ENCODE measurements at places on chromosomes 3 and 15.

DNA sequence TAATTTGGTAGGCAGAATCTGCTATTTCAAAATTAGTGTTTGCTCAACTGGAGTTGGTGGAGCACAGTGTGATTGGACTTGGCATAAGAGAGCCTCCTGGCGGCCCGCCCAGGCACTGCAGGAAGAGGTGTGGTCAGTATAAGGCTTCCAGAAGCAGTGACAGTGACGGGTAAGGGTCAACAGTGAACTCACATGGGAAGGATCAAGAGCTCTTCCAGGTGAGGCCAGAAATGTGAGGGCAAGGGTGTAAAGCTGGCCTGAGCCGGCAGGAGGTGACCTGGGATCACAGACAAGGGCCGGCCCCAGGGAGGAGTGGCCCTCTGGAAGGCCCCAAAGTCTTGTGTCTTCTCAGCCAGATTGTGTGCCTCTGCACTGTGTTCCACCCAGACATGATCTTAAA, 93.2 kb upstream of the RNF7 start:
- peak; percentile 28 for DNase-seq

DNA sequence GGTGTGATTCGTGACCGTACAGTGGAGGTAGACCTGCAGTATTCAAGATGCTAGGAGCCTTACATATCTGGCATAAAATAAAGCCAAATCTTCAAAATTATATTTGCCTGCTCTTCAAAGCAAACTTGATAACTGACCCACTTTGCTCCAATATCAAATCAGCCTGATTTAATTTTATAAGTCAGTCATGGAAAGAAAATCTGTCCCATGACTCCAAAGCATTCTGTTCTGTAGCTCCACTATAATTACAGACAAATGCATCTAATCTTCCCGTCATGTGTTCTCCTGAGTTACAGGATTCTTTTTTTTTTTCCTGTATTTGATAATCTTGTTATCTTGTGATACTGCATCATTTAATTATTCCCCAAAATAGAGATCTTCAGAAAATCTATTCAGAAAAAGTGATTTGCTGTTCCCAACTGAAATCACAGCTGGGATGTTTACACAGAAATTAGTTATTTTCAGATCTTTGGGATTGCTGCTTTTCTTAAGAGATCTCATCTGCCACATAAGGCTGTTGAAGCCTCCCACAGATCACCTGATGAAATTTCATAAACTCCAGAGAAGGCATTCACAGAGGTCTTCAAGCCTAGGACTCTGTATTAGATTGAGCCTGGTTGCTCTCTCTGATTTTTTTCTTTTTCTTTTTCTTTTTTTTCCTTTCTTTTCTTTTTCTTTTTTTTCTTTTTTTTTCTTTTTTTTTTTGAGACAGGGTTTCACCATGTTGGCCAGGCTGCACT, 27.2 kb downstream of the TIMP4 start:
- no peak for DNase-seq

GRCh38 chr3:8759038-8759707, 10.2 kb downstream of the OXTR start:
- no peak for DNase-seq

GRCh38 chr3:36212251-36212650, 168.1 kb upstream of the STAC start:
- no peak for DNase-seq

DNA sequence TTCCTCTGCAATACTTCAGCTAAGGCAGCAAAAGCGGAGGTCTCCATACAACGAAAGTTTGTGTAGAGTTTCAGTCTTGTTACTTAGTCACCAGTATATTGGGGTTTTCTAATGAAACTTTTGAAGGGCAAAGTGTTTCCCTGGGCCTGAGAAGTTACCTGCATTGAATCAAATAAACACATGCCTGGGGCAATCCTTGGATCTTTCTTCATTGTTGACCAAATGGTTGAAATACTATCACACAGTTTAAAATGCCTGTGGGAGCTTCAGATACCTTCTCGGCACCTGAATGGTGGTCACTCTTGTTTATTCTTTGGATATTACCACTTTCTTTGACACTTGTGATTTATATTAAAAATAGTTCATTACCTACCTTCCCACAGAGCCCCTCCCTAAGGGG, 988 bp upstream of the CHSY1 start:
- no peak for DNase-seq

DNA sequence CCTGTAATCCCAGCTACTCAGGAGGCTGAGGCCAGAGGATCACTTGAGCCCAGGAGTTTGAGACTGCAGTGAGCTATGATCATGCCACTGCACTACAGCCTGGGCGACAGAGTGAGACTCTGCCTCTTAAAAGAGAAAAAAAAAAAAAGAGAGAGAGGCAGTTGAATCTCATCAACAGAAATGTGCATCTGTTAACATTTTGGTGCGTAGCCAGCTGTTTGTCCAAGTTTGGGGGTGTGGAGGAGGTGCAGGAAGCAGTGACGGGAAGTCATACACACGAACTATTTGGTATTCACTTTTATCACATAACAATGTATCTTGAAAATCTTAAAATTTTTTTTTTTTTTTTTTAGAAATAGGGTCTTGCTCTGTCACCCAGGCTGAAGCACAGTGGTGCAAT, 18.2 kb upstream of the CEMIP start:
- no peak for DNase-seq

- no peak for DNase-seq
These were observed 74.4 kb upstream of the GSK3B start for GRCh38 chr3:120168611-120169010.

DNA sequence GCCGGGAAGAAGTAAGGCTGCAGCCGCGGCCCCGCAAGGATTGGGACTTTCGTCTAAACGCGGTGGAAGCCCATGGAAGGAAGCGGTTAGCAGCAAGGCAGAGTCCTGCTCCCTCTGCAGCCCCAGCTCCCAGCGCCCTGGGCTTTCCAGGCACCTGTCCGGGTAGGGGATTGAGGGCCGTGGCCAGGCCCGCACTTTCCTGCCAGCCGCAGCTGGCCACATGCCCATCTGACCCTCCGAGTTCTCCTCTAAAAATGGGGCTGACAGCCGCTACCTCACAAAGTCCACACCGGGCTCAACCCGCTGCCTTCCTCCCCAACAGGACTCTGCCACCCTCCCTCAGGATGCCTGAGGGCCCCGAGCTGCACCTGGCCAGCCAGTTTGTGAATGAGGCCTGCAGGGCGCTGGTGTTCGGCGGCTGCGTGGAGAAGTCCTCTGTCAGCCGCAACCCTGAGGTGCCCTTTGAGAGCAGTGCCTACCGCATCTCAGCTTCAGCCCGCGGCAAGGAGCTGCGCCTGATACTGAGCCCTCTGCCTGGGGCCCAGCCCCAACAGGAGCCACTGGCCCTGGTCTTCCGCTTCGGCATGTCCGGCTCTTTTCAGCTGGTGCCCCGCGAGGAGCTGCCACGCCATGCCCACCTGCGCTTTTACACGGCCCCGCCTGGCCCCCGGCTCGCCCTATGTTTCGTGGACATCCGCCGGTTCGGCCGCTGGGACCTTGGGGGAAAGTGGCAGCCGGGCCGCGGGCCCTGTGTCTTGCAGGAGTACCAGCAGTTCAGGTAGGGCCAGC, 1.9 kb downstream of the NEIL1 start:
- no peak for DNase-seq

GRCh38 chr3:52024765-52025452, 29.2 kb upstream of the RPL29 start:
- no peak for DNase-seq

DNA sequence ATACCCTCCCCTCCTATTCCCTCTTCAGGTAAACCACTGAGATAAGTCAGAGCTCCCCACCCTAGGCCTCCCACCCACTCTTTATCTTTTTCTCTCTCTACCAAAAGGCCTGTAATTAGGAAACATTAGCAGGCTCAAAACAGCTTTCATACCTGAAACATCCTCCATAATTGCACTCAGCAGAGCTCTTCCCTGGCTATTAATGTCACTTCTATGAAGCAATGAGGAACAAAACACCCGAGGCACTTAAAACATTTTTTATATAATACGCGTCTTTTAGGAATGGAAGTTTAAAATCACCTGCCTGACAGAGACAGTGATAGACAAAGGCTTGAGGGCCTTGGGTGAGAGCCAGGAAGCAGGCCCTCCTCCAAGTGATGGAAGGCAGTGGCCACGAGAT, 138.9 kb downstream of the EPHB1 start:
- no peak for DNase-seq

- DNase-seq = no peak
These were observed 279.9 kb downstream of the SCAPER start for GRCh38 chr15:76625267-76625666.

DNA sequence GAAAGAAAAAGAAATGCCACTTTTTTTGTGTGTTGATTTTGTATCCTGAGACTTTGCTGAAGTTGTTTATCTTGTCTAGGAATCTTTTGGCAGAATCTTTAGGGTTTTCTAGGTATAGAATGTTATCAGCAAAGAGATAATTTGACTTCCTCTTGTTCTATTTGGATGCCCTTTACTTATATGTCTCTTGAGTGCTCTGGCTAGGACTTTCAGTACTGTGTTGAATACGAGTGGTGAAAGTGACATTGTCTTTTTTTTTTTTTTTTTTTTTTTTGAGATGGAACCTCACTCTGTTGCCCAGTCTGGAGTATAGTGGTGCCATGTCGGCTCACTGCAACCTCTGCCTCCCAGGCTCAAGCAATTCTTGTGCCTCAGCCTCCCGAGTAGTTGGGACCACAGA, 64.7 kb upstream of the NPHP3 start:
- no peak for DNase-seq

- peak; percentile 24 for DNase-seq
These were observed 194.2 kb downstream of the UACA start for GRCh38 chr15:70569091-70569713.

GRCh38 chr15:68278595-68279405, 1.3 kb downstream of the FEM1B start:
- no peak for DNase-seq

DNA sequence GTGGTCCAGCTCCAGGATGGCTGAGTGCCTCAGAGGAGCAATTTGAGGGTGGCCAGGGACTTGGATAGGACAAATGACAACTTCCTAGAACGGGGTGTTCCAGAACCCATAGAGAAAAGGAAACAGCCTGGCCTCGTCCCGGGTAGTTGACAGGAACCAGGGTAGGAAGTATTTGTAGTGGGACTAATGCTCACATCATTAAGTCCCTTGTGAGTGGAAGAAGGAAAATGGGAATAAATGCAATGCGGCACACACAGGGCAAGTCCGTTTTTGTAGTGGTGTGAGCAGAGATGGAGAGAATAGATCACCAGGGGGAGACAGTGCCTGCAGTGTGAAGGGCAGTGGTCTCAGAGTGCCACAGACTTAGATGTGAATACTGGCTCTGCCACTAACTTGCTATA, 19.6 kb downstream of the TIMP4 start:
- DNase-seq = no peak

- no peak for DNase-seq
These were observed 41.9 kb downstream of the MEIS2 start for GRCh38 chr15:37058316-37058985.

GRCh38 chr15:100158356-100158755, 183.4 kb downstream of the ADAMTS17 start:
- no peak for DNase-seq

GRCh38 chr3:186107215-186108105, 1.4 kb downstream of the ETV5 start:
- peak; percentile 72 for DNase-seq

DNA sequence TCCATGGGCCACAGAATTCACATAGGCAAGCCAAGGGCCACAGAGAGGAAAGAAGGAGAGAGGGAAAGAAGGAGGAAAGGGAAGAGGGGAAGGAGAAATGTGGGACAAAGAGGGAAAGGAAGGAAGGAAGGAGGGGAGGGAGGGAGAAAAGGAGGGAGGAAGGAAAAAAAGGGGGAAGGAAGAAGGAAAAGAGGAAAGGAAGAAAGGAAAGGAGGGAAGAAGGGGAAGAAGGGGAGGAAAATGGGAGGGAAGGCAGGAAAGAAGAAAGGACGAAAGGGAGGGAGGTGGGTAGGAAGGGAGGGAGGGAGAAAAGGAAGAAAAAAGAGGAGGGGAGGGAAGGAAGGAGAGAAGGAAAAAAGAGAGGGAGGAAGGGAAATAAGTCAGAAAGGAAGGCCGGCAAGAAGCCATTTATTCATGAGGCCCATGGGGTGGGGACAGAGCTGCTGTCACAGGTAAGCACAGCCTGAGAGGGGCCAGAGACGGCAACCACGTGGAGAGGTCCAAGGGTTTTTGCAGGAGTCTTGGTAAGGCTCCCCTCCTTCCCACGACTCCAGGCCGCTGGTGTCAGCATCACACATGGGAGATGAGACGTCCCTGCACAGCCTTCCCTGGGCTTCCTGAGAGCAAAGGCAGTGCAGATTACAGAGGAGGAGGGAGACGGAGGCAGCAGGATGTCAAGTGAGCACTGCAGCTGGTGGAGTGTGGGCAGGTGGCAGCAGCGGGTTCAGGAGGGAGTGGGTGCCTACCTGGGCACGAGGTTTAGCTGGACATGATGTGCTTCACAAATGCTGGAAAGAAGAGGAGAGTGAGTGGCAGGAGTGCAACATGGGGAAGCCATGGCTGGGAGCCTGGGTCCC, 5.5 kb downstream of the MYL3 start:
- DNase-seq = no peak

GRCh38 chr3:179613807-179614206, 9.2 kb downstream of the NDUFB5 start:
- no peak for DNase-seq

DNA sequence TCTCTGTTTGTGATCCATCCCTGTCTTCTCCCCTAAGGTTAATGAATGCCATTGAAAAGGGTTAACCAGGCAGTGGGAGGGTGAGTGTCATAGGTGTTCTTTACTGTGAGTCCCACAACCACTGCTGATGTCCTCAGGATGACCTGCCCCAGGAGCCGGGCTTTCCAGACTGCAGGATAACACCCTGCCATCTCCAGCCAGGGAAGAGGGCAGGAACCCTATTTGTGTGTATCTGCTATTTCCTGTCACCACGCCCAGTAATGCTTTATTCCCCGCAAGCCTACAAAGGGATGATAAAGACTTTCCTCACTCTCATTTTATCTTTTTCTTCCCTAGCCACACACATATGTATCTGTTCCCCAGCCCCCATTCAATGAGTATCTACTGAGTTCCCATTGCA, 15.6 kb upstream of the CTXND1 start:
- DNase-seq = no peak

DNA sequence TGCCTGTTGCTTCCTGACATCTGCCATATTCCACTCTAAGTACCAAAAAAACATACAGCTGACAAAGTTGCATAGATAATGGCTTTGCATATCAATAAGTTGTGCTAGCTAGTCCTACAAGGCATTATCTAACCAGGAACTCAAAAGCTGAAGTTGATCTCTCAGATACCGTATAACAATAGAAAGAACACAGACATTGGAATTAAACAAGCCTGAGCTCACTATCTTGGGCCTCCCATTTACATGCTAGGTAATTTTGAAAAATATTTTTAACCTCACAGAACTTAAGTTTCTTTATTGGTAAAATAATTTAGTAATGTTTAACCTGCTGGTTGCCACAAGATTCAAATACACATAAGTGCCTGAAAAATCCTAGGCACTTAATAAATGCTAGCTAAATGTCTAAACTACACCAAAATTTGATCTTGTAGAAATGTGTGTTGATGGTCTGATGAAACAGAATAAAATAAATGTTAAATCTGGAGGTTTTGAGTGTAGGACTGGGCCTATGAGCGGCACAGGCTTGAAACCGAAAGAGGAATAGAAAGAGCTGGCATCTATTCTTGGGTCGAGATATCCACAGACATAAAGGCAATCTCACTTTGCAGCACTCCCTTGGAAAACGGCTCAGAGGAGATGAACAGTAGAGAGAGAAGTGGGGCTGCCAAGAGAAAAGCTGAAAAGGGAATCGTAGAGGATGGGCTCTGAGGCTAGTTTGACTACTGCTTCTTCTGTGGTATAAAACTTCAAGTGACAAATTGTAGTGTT, 29.9 kb upstream of the TTC14 start:
- no peak for DNase-seq

GRCh38 chr15:73959012-73959581, 32.8 kb downstream of the LOXL1 start:
- no peak for DNase-seq

GRCh38 chr15:30877070-30877469, 26.6 kb upstream of the FAN1 start:
- no peak for DNase-seq
